ENCODE measurements at places on chromosomes 6 and 20.

DNA sequence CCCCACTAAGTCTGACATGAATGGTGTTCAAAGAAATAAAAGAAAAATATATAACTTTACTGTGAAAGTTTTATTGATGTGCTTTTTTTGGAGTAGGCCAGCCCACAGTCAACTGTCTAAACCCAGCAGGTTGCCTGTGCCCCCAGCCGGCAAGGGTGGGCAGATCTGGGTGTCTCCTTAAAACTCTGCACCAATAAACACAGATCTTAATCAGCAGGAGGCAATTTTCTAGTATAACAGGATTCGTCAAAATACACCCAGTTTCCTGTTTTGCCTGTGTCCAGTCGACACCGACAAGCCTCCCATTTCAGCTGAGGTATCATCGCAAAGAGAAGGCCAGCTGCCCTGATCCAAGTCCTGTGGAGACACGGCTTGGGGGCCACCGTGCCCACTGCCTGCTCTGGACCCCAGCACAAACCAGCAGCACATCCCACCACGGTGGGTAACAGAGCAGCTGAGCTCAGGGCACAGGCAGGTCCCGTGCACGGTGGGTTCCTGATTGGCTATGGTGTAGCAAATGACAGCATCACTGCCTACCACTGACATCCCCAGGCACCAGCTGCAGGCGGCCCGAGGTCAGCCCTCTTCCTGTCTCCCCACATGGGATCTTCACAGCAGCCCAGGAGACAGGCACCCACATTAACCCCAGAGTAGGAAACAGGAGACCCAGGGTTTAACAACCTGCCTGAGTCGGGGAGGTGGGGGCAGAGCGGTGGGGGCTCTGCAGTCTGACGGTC is 15.7 kb downstream of the BMP7 start:
- no peak for DNase-seq

DNA sequence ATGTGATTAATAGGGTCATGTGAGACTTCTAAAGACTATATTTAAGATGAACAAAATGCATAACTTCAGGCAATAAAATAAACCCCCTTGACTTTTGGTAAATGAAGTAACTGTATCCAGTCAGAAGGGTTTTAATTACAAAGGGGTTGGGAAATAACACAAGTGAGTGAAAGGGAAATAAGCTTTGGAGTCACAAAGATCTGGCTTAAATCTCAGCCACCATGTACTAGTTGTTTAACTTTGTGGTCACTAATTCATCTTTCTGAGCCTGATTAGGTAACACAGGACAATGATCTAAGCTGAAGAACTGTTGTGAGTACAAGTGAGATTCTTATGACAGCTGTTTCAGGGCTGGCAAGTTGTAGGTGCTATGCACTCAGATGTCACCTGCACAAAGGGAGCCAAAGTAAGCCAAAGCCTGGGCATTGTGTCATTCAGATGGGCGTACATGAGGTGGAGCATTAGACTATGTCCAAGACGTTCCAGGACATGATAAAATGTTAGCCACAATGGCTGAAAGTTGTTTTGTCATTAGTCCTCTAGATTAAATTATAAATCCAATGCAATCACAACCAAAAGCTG is 13.8 kb downstream of the TOMM34 start:
- DNase-seq: no peak

DNA sequence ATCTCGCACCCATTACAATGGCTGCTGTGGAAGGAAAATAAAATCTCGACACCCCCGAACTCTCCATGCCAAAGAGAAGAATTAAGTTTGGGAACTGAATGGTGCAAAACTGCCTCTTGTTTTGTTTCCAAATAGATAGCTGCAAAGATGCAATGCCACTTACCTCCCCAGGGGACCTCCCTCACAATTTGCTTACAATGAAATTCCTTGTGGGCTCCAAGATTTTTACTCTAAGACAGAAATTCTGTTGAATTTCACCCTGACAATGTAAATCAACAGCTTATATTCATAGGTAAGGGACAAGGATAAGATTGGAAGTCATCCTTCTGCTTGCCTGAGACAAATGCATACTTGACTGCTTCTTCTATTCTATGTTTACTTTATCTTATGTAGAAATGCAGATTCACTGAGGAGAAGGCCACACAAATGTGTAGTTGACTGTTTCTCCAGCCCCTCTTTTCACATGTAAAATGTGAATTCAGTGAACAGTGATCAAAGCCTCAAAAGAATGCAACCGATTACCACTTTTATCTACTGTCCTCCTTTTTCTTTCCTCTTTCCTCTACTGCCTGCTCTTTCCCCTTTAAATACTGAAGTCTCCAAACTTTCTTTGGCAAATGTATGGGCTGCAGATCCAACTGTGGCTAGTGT is 36.6 kb downstream of the ADGRF4 start:
- DNase-seq: no peak

- DNase-seq: no peak
Measured at GRCh38 chr6:169964486-169965180, 213.2 kb downstream of the ERMARD start.

DNA sequence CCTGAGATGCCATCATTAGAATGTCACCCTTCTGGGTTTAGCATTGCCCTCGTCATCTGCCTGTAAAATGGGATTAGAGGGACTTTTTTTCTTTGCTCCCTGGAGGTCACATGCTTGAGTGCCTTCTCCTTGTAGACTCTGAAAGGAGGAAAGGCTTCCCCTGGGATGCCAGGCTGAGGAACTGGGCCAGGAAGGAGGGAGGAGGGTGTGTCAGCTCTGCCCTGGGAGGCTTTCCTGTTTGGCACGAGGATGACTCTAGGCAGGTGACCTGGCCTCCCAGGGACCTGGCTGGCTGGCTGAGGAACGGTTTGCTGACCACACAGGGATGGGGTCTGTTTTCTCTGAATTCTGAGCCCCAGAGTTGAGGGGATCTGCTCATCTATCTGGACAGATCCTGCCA is 137.9 kb upstream of the RNF24 start:
- DNase-seq: no peak
